ENCODE measurements at places on chromosomes 11 and 22.
A peak's percentile ranks its signal among the peaks of the same experiment; 100 is the strongest.

GRCh38 chr11:83116015-83116641 lies 40.8 kb upstream of the PCF11 start:
- peaks cover 2% of the 10 kb centered on the region for H3K36me3 ChIP-seq
- H3K27ac ChIP-seq: no peak overlapping the region

GRCh38 chr11:83682611-83682973 lies 396.4 kb upstream of the CCDC90B start:
- no peaks in the 10 kb centered on the region for H3K36me3 ChIP-seq
- H3K27me3 ChIP-seq: peaks cover 16% of the 10 kb centered on the region
- no peak overlapping the region for H3K27ac ChIP-seq
- H3K4me3 ChIP-seq: peak overlapping the region; percentile 13
- no peak for DNase-seq
- H3K4me1 ChIP-seq: peaks cover 23% of the 10 kb centered on the region

DNA sequence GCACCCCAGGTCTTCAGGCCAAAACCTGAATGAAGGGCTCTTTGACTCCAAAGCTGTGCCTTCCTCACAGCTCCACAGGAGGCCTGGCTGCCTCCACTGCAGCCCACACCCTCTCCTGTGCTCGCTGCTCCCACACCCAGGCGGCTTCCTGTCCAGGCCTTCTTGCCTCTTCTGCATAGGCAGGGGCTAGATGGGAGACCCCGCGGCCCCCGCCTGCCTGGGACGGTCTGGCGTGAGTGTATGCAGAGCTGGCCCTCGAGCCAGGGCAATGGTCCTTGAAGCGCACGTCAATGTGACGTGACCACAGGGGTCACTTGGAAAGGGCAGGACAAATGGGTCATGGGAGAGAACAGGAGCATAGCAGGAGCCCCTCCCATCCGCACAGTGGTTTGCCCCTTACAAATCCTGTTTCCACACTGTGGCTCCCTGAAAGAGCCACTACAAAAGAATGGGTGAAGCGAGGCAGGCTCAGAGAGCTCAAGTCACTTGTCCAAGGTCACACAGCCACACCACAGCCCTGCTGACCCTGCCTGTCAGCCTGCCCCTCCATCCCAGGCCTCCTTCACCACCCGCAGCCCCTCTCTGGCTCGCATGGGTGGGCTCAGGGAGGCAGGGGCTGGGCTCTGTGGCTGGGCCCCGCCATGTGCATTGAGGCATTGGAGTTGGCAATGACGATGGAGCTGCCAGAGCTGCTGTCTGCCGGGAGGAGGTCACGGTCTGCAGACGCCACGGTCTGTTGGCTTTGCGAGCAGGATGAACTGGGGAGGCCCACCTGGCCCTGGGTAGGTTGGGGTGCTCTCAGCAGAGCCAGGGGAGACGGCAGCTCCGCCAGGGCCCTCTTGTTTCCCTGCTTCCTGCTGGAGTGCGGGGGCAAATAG lies 71.2 kb upstream of the WNT11 start:
- H3K36me3 ChIP-seq: no peaks in the 10 kb centered on the region
- H3K4me3 ChIP-seq: no peak overlapping the region
- H3K27ac ChIP-seq: no peak overlapping the region
- no peak for DNase-seq
- H3K4me1 ChIP-seq: peaks cover 5% of the 10 kb centered on the region
- H3K27me3 ChIP-seq: peaks cover 2% of the 10 kb centered on the region

DNA sequence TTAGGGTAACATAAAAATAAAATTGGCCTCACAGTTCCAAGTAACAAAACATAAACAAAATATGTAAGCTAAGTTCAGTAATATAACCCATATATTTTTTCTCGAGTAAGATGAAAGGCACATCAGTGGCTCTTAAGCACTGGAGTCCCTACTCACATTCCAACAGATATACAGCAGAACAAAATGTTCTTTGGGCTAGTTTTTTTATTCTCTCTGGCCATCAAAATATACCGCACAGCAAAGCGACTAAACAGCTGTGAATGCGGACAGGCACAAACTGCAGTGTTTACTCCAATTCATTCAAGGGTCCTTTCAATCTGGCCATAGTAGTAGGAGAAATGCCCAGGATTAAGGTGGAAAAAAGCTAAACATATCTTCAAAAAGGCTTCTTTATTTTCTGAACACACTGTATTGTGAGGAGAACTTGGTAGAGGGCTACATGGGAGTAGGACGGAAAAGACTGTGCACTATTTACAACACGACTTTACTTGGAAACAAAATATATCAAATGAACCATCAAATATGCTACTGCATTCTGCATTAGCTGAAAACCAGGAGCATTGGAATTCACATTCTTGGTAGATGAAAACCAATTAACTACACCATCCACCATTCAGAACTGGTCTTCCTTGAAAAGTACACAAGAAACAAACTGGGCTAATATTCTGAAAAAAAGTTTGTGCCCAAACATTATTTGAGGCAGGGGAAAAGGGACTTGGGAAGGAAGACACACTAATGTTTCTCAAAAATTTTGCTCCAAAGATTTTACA lies 4.4 kb downstream of the CDON start:
- H3K4me1 ChIP-seq: peaks cover 6% of the 10 kb centered on the region
- H3K36me3 ChIP-seq: no peaks in the 10 kb centered on the region
- H3K27ac ChIP-seq: no peak overlapping the region
- no peak overlapping the region for H3K4me3 ChIP-seq

GRCh38 chr11:10314199-10315072 lies 9.6 kb downstream of the ADM start:
- H3K27ac ChIP-seq: no peak overlapping the region
- no peaks in the 10 kb centered on the region for H3K36me3 ChIP-seq
- peaks cover 28% of the 10 kb centered on the region for H3K4me1 ChIP-seq
- H3K4me3 ChIP-seq: no peak overlapping the region
- peaks cover 2% of the 10 kb centered on the region for H3K27me3 ChIP-seq
